ENCODE measurements at places on chromosomes 1 and 21.
A peak's percentile ranks its signal among the peaks of the same experiment; 100 is the strongest.

DNA sequence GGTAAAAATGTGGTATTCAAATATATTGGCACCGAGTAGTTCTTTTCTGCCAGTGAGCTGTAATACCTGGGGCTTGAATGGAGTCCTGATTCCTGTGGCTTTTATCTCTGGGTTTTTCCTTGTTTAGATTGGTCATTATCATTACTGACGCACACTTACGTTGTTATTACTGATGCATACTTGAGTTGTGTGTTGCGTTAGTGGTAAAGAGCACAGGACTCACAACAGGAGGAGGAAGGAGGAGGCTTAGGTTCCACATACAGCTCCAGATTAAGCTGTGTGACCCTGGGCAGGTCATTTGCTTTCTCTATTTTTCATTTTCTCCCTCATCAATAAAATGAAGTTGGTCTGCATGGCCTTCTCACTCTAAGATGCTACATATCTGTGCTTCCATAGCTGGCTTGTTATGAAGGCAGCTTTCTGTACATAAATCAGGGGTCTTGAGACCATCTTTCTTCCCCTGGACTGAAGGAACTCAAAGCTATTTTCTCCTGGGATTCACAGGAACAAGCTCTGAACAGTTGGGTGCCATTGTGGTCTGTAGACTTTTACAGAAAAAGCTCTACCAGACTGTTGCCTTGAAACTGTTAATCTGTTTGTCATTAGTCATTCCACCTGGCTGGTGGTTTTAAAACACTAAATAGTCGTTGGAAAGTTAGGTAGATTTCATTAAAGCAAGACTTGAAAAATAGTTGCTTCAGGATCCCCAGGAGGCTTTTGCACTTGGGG, 5.6 kb downstream of the ARID1A start:
- DNase-seq = no peak

- DNase-seq = no peak
Observed at GRCh38 chr1:59185163-59185860, 111.6 kb upstream of the FGGY start.

- DNase-seq = no peak
Observed at GRCh38 chr1:237211031-237211430, 169.0 kb downstream of the RYR2 start.

DNA sequence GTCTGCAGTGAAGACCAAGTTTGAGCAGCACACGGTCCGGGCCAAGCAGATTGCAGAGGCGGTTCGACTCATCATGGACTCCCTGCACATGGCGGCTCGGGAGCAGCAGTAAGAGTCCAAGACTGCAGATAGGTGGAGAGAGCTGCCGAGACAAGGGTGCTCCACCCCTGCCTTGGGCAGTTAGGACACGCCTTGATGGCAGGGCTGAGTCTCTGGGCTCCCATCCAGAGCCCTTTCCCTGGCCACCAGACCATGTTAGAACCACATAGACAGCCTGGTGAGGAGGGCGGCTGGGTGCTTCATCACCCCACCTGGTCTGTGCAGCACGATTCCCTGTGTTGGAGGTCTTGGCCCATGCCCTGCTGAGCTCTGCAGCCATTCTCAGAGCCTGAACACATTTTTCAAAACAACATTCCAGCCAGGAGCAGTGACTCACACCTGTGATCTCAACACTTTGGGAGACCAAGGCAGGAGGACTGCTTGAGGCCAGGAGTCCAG, 17.3 kb upstream of the MIIP start:
- no peak for DNase-seq

- no peak for DNase-seq
Observed at GRCh38 chr1:38551318-38552307, 308.0 kb downstream of the RRAGC start.

- DNase-seq = no peak
Observed at GRCh38 chr1:77590651-77591050, 91.8 kb downstream of the ZZZ3 start.

DNA sequence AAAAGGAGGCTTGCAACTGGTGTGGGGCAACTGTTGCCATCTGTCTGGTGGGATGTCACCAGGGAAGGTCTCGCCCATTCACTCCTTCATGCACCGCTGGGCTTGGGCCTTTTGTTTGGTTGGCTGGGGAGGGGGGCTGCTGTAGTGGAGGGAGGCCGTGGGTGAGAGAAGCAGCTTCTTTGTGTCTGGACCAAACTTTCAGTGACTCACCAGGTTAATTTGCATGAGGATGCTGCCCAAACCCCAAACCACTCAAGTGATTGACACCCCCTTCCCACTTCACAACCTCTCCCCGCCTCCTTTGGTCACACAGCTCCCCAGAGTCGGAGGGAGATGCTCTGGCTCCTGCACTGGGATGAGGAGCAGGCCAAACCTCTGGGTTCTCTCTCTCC, 19.7 kb downstream of the BTG2 start:
- DNase-seq = peak; percentile 89
